Common myeloid progenitor, CD34-positive (primary cell): ENCODE measurements at places on chromosomes 11 and 22.

GRCh38 chr11:111403051-111403726 is 24.1 kb upstream of the POU2AF1 start:
- no peak for DNase-seq

- DNase-seq = no peak
Observed at GRCh38 chr11:19895776-19896175, 183.1 kb downstream of the NAV2 start.

GRCh38 chr11:116852261-116853031 is 15.0 kb upstream of the APOA1 start:
- DNase-seq = peak; percentile 42

DNA sequence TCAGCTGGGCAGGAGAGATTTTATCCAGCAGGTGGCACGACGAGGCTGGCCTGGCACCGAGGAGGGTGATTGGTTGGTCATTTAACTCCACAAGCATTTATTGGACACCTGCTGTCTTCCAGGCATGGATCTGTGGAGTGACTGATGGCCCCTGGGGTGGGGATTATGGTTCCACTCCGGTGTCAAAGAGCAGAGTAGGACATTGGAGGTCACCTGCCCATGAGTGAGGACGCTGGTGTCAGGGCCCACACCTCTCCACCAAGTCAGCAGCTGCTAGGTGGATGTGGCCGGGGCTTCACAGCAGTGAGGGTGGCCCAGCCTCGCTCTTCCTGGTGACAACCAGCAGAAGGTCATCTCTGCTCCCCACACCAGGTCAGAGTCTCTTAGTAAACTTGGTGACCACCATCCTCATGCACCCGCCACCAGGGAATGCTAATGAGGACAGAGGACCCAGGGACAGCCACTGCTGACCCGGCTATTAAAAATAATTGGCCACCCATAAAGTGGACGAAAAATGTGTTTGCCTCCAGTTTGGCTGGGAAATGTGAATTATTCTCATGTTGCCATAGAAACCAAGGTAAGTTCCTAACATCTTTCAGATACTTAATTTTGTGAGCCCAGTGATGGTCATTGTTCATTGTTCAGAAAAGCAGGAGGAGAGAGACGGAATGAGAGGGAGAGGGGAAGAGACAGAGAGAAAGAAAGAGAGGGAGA is 428.7 kb downstream of the TBC1D22A start:
- DNase-seq = no peak

DNA sequence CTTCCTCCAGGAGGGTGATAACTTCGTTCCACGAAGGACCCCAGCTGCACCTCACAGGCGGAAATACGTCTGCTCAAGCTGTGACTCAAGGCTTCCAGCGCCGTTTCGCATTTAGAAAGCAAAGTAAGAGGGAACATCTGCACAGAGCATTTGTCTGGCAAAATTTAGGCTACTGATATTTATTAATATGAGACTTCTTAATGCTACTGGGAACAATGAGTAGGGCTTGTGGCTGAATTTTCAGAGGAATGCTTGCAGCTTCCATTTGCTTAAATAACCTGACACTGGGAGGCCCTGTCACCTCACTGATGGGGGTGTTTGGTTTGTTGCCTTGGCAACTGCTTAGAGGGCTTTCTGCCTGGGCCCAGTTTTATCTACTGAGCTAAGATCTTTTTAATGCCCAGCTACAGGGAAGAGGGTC is 14.7 kb upstream of the ST14 start:
- DNase-seq = peak; percentile 24

GRCh38 chr22:17733466-17733865 is 40.8 kb downstream of the BID start:
- DNase-seq = no peak

DNA sequence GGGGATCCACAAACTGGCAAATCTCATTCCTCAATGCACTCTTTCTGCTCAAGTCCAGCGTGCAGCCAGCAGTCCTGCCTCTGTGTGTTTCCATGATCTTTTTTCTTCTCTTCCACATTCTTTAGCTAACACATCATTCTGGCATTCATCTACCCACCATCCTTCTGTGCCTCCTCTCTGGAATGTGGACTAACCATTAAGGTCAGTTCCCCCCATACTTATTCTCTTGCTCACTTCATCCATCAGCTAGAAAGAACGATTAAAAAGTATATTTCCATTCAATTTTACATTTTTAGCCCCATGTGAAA is 7.8 kb downstream of the KIRREL3 start:
- DNase-seq = no peak

DNA sequence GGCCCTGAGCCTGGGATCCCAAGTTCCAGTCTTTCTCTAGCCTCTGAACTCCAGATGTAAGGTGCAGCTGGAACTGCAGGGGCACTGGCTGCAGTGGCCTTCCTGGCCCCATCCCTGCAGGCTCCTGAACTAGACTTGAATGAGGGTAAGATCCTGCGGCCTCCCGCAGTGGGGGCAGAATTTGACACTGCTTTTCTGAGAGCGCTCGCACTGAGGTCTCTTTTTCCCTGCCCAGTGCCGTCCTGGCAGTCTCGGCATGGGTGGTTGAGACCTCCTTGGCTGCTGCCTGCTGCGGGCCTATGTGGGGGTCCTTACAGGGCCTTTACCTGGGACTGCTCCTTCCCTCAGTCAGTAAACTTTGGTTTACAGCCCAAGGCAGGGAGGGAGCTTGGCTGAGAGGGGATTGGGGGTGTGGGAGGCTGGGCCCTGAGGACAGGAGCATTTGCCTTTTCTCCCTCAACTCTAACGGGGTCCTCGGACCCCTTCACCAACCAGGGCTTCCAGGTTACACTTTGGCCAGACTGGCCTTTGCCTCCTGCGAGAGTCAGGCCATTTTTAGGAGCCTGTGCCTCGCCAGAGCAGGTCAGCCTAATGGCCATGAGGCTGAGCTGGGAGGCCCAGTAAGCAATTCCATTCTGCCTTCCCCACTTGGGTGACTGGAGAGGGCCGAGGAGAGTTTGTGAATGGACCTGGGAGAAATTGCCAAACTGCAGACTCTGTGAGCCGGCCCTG is 35.4 kb downstream of the FAM83F start:
- no peak for DNase-seq

DNA sequence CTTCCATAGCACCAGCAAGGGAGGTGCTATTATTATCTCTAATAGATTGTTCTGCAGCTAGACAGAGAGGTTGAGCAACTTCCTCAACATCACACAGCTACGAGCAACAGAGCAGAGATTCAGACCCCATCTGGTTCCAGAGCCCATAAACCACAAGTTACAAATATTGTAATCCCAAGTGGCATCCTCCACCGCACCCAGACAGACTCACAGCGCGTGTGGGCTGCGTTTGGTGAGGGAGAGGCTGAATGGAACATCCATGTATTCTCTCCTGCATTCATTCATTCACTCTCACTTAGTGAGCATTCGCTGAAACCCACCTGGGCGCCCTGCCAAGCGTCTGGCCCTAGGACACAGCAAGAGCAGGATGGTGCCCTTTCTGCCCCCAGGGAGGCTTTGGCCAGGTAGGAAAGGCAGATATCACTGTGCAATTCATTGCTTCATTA is 33.5 kb downstream of the LIF start:
- DNase-seq = no peak

- DNase-seq = no peak
Observed at GRCh38 chr22:42273855-42274451, 3.5 kb upstream of the TCF20 start.

- DNase-seq = peak; percentile 39
Observed at GRCh38 chr22:46039535-46039934, 62.6 kb upstream of the WNT7B start.

- DNase-seq = no peak
Observed at GRCh38 chr11:130179396-130180306, 20.1 kb downstream of the ST14 start.

DNA sequence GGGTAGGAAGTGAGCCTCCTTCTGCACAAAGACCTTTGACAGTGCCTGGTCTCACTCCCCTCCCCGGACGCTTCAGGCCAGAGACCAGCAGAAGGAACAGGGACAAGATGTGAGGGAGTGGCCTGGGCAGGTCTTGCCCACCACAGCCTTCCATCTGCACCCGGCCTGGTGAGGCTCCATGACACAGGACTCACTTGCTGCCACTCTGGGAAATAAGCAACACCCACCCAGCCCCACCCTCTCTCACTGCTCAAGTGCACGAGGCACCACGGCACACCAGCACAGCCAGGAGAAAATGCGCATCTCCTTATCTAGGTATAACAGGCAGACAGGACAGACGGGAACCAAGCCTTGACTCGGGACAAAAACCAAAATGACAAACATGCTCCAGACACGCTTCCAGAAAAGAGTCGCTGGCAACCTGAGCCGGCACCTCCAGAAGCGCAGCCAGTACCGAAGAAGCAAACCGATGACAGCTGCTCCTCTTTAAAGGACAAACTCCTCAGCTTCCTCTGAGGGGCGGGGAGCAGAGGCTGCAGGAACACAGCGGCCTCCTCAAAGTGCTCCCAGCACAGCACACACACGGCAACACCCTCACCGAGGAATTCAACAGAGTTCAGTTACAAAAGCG is 41.7 kb downstream of the BRD1 start:
- DNase-seq = no peak

DNA sequence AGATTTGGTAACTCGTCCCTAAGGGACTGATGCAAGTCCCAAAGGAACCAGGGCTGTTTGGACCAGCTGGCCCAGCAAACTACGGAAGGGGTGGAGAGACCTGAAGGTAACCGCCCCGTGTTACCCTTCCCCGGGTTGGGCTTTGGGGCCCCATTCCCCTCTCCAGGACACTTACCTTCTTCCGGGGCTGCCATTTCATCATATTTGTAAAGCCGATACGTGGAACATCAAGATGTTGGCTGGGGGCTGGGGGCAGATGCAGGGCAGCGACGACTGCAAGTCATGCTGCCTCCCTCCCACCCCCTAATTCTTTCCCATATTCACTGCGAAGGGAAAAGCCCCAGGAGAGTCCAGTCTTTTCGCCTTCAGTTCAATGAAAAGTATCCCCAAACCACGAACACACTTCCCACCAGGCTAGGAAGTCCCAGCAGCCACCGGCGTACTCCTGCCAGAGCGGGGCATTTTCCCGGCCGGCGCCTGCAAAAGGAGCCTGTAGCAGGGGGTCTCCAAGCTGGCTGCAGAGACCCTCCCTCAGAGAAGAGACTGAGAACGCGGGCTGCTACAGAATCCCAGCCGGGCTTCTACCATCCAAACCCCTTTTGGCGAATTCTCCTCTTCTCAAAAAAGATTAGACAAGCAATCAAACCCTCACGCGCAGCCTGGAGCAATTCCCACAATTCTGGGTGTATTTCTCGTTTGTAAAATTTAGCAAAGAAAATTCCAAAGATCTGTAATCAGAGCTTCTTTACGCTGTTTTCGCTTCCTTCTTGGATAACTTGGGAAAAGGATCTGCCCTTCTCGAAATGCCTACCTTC is 236.7 kb downstream of the TTC28 start:
- peak; percentile 65 for DNase-seq

DNA sequence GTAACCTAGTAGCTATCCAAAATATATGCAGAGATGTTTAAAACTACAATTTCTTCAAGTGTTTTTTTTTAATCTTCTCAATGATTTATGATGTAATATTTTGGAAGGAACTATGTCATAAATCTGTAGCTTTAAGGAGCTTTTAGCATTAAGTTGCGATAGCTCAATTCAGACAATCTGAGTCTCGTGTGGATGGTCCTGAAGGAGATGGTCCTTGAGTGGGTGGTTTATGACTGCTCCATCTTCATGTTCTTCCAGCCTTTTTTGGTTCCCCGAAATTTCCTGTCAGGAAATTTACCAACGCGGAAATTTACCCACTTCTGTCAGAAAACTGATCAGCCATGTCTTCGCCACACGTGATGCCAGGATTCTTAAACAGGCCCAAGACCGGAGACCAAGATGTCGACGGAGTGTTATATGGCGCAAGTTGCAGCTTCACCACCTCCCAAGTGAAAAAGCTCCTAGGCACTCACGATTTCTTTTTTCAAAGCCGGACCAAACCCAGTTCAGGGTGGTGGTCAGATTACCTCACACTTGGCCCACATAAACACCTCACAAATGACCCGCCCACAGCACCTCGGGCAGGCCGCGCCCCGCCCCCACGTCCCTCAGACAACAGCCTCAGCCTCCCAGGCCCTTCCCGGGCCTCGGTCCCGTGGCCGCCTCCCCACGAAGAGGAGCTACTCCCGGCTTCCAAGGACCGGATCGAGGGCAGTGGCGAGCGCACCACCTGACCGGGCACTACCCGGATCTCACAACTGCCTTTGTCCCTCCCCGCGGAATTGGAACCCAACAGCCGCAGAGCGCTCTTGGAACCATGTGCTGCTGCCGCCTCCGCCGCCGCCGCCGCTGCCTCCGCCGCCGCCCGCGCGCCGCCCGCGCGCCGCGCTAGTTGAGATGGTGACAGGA is at the start of gene MORC2:
Gene MORC2, minus strand, starts transcription at position 760 of the 909 bp plus-strand sequence. CDS start 885 bp downstream, outside the sequence.
- no peak for DNase-seq

DNA sequence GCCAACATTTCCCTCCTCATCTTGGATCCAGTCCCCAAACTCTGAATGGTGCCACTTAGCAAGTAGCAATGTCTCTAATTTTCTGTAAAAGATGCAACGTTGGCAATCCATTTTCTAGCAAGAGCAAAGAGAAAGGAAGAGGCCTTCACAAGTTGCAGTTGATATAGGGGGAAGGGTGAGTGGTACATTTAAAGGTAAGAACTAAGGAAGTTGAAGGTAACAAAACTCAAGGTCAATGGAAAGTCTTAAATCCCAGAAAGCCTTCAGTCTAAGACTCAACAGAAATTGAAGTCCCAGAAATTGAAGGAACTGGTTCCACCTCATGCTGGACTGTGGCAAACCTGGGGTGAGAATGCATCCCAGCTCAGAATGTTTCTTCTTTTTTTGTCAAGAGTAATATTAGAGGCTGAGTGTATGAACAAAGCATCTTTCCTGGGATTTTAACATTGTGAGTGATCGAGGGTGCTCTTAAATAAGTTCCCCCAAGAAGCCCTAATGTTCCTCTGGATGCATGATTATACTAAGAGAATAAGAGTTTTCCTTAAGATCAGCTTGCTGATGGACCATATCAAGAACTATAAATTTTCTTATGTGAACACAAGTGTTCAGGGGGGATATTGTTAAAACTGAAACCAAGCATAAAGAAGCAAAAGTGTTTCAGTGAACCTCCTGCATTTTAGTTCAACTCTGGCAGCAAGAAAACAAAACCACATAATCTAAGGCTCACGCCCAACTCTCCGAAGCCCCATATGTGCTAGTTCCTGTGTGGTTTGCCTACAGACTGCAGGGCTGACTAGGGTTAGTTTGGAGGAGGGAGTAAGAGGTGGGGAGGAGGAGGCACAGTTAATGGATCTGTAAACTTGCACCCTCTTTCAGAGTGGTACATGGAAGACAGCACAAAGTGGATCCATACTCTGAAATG is at the start of gene GRAP2:
Gene GRAP2, plus strand, starts transcription at position 779 of the 922 bp plus-strand sequence. CDS start 46,023 bp downstream, outside the sequence.
- peak; percentile 29 for DNase-seq

DNA sequence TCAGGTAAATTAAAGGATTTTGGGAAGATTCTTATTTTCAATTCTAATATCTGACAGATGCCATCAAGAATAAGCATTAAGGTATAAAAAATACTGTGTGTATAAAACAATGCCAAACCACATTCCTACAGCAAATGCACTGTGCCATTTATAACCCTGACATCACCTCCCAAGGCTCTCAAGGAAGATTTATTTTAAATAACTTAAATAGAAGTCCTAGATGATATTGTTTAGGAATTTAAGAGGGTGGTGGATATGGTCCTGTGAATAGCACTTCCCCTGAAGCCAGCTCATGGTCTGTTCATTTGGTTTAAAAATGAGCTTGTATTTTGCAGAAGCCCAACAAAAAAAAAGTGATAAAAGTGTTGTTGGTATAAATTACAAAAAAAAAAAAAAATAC is 32.1 kb downstream of the PPIL2 start:
- no peak for DNase-seq
